ENCODE measurements at places on chromosomes 6 and 20.
A peak's percentile ranks its signal among the peaks of the same experiment; 100 is the strongest.

GRCh38 chr6:137370871-137371633 lies 123.1 kb downstream of the OLIG3 start:
- no peak for DNase-seq

- no peak for DNase-seq
Observed at GRCh38 chr6:42354702-42355101, 97.0 kb downstream of the TRERF1 start.

DNA sequence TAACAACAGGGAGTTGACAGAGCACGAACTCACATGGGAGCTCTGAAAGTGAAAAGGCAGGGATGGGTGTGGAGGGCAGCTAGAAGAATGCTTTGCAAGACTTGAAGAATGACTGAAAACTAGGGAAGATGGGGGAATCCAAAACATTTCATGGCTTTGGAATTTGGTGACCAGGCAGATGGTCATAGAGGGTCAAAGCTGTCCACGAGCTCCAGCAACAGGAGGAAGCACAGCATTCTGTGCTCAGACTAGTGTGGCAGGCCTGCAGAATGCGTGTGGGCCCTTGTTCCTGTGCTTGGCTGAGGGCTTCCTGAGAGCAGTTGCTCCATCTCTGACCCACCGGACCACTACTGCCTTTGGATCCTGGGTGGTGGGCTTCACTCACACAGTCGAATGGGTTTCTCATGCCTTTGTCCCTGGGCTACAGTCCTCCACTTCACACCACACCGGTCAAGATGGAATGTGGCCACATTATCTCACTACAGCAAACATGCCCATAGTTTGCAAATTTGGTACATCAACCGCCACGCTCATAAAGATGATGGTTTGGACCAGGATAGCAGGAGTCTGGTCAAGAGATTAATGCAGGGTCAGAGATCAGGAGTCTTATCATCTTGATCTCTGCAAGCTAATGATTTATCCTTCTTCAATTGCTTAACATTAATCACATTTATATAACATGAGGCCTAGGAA lies 100.7 kb downstream of the SGK1 start:
- DNase-seq = no peak

GRCh38 chr6:35724059-35724458 lies 12.8 kb upstream of the ARMC12 start:
- no peak for DNase-seq

DNA sequence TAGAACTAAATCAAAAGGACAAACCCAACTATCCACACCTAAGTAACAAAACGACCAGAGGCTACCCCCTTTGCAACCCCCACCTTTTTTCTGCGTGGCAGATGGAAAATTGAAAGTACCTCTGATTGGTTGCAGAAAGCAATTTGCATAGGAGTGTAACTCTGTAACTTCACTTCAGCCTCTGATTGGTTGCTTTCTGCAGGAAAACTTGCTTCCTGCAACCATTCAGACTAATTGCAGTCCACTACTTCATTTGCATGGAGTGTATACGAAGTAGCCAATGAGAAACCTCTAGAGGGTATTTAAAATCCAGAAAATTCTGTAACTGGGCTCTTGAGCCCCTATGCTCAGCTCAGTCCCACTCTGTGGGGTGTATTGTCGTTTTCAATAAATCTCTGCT lies 129.1 kb upstream of the OLIG3 start:
- DNase-seq = no peak

GRCh38 chr6:83417880-83418663 lies 12.8 kb downstream of the ME1 start:
- DNase-seq = no peak

GRCh38 chr20:43387737-43388136 lies 70.0 kb upstream of the SRSF6 start:
- no peak for DNase-seq

DNA sequence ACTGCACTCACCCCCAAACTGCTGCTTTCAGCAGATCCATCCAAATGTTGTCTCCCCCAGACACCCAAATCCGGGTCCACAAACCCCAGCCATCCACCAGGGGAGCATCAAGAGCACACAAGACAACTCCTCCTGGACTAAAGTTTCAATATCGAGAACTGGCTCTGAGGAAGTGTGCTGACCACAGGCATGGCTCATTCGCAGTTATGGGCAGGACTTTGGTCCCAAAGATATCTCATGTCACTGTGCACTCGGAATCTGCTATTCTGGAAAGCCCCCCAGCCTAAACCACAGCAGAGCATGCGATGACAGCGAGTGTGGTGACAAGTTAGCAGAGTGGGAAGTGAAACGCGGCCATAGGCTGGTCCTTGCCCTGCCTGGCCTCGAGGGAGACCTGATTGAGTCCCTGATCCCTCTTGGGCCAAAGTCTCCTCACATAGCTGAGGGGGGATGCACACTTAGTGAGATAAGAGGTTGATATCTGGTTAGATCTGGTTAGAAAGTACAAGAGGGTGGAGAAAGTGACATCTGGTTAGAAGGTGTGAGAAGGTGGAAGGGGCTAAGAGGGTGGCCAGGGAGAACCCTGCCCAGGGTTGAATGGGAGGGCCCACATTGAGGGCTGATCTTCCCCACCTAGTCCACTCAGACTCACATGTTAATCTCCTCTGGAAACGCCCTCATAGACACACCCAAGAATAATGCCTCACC lies 149.7 kb downstream of the MRPL14 start:
- peak; percentile 59 for DNase-seq

- no peak for DNase-seq
Observed at GRCh38 chr6:78192057-78192456, 539.2 kb downstream of the MEI4 start.

GRCh38 chr20:59148701-59149493 lies 14.7 kb upstream of the ZNF831 start:
- DNase-seq = no peak

DNA sequence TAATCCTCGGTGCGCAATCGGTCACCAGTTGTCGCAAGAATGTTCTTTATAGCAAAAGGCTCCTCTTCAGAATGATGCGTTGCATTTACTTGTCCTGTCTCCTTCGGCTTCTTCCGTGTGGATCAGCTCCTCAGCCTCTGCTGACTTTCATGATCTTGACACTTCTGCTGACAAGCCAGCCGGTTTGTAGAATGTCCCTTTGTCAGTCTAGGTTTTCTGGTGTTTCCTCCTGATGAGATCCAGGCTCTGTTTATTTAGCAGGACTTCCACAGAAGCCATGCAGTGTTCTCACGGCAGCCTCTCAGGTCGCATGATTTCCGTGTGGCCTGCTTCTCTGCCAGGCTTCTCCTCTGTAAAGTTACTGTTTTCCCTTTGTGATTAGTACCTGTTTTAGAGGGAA lies 66.9 kb downstream of the STX11 start:
- no peak for DNase-seq

DNA sequence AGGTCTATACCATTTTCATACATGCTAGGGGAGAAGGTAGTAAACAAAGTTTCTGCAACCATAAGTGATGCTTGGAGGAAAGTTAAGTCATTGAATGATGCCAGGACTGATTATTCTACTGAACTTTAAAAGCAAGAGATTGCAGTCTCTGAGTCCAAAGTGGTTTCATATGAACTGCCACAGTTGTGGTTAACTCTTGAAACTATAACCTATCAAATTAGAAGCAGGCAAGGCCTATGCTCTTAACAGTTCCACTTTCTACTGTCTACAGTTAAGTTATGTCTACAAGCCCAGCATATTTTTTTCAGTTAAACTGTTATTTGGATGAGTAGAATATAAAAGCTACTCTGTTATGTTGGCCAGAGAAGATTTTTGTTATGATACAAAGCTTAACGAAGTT lies 326.5 kb upstream of the RUNX2 start:
- no peak for DNase-seq

DNA sequence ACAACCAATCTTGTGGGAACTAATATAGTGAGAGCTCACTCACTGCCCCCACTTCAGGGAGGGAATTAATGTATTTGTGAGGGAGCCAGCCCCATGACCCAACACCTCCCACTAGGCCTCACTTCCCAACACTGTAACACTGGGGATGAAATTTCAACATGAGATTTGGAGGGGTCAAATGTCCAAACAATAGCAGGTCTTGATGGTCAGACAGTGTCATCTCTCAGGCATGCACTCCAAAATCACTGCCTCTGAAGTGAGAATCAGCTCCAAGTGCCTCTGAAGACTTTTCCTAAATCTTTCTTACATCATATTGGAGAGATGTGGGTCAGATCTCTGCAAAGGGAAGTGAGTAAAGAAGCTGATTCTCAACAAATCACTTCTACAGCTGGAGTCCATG lies 13.8 kb upstream of the SAYSD1 start:
- DNase-seq = no peak

DNA sequence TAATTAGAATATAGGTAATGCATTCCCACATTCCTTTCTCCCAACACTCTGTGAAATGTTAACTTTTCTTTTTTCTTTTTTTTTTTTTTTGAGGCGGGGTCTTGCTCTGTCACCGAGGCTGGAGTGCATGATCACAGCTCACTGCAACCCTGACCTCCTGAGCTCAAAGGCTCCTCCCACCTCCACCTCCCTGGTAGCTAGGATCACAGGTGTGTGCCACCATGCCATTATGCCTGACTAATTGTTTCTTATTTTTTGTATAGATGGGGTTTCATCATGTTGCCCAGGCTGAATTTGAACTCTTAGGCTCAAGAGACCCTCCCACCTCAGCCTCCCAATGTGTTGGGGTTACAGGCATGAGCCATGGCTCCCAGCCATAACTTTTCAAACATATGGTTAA lies 135.7 kb upstream of the SHLD1 start:
- no peak for DNase-seq

- DNase-seq = no peak
Observed at GRCh38 chr20:9160757-9161156, 91.9 kb downstream of the PLCB4 start.

- no peak for DNase-seq
Observed at GRCh38 chr6:170086639-170087420, 204.0 kb downstream of the DLL1 start.

DNA sequence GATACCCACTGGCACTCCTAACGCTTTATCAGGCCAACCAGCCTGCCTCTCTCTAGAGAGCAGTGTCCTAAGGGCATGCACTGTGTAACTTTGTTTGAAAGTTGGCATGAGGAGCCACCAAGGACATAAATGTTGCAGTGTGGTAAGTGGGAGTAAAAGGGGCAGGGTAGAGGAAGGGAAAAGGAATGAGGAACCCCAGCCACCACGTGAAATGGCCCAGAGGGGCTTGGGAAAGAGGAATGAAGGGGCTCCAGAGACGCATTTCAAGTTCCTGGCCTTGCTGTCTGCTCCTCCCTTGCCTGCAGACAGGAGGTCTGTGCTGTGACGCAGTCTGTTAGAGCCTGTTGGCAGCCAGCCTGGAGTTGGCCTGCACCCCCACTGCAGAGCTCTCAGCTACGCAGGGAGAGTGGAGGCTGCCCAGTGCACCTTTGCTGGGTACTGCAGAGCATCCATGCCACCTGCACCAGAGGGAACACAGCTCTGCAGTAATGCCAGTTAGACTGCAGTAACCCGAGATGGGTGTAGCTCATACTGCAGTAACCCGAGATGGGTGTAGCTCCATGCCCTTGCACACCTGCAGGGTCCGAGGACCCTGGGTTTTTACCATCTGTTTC lies 86.8 kb upstream of the SNAP25 start:
- no peak for DNase-seq

DNA sequence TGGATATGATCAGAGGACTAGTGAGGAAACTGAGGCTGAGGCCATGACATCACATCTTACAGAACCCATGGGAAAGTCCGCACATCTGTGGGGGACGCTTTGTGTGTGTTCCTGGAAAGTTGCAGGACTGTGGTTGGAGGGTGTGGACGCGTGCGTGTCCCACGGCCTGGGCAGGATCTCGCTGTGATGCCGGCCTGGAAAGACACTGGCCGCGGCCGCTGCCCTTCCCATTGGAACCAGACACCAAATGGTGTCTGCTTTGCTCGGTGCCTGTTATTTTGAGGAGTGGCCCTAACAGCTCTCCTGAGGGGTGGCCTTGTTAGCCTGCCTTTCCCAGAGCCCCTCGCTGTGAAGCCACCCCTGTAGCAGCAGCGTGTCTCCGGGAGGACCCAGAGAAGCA lies 41.1 kb downstream of the DLL1 start:
- DNase-seq = no peak

GRCh38 chr6:44661221-44662008 lies 273.9 kb downstream of the CDC5L start:
- no peak for DNase-seq

DNA sequence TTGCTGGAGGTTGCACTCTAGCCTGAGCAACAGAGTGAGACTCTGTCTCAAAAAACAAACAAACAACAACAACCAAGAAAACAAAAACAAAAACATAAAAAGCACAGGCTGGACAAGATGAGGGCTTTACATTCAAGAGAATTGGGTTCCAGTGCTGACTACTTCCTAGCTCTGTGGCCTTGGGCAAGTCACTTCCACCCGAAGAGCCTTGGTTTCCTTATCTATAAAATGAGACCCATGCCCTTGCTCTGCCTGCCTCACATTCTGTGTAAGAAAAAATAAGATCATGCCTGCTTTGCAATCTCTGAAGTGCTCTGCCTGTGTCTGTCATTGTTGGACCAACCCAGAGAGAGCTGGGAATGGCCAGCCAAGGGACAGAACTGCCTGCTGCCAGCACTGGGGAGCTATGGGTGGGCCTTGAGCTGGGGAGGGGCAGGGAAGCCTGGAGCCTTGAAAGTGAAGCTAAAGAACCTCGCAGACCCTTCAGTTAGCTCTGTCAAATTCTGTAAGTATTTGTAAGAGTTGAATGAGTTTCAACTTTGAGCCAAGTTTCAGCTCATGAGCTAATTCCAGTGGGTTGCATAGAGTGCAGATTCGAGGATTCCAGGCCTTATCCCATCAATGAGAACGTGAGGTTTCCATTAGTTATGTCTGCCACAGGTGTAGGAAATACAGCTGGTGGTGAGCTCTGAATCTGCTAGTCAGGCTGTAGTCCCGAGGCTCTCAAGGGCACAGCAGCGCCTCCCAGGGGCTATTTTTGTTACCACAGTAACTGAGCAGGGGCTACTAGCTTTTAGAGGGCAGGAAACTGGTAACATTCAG lies 93.2 kb downstream of the DLGAP4 start:
- DNase-seq = no peak

- DNase-seq = no peak
Observed at GRCh38 chr6:106788761-106789160, 159.4 kb downstream of the QRSL1 start.

- DNase-seq = no peak
Observed at GRCh38 chr6:47495207-47495606, 17.6 kb downstream of the CD2AP start.

DNA sequence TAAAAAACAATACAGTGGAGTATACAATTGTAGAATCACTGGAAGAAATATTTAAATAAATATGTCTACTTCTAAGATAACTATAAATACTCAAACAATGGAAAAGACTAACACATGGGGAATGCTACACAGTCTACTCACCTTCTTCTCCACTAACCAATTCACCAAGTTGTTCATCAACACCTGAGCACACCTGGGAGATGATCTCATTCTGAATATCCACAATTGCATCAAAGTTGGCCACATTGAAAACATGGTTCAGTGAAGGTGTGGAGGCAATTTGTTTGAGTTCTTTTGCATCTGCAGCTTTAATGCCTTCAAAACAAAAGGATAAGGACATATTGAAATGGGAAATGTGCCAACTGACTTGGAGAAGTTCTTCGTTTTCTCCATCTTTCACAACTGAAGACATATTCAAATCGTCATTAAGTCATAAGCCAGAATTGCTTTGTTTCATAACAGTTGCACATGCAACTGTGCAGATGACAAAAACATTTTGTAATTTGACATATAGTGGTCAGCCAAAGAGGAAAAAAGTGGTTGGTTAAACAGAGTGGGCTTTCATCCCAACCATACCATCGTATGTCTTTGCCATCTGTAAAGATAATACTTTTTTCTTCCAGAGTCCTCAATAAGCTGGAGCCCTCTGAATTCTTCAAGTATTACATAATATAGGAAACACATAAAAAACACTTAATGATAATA lies 17.5 kb downstream of the COL12A1 start:
- DNase-seq = no peak

GRCh38 chr6:46333481-46333880 lies 157.8 kb downstream of the RCAN2 start:
- no peak for DNase-seq
